ENCODE measurements at places on chromosomes 3 and 15. TPM values are rescaled to one million over a fixed set of nuclear protein-coding genes. Genes with fewer than 3 reads are reported as not detected.

CPNE9 gene
- not detected for total RNA-seq

ILDR1 gene
- not detected for total RNA-seq

SPATA12 gene
- total RNA-seq: 2.9 TPM

DNA sequence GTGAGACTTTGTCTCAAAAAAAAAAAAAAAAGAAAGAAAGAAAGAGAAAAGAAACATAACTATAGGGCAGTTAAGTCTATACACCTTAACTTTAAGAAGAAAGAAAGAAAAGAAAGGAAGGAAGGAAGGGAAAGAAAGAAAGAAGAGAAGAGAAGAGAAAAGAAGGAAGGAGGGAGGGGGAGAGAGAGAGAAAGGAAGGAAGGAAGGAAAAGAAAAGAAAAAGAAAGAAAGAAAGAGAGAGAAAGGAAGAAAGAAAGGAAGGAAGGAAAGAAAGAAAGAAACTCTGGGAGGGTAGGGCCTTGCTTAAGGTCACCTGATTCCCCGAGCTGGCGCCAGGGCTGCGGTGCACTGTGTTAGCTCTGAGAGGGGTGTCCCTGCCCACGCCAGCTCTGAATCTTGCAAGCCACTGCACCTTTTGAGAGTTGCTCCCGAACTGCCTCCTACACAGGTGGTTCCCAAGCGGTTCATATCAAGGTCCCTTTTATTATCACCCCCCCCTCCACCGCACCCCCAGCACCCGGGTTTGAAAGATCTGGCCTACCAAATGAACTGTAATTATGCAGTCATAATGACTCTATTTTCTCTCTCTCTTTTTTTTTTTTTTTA, 39.2 kb upstream of the VPS8 start:
- no peaks in the 10 kb centered on the region for H3K36me3 ChIP-seq
- H3K27me3 ChIP-seq: no peaks in the 10 kb centered on the region
- no peak for DNase-seq
- no peaks in the 10 kb centered on the region for H3K4me1 ChIP-seq
- H3K4me3 ChIP-seq: no peak overlapping the region

- peak overlapping the region; percentile 56 for H3K4me3 ChIP-seq
- no peaks in the 10 kb centered on the region for H3K36me3 ChIP-seq
- peak overlapping the region; percentile 78 for H3K27ac ChIP-seq
- H3K27me3 ChIP-seq: no peaks in the 10 kb centered on the region
Observed at GRCh38 chr15:69414701-69415167, 585 bp downstream of the KIF23 start.

DNA sequence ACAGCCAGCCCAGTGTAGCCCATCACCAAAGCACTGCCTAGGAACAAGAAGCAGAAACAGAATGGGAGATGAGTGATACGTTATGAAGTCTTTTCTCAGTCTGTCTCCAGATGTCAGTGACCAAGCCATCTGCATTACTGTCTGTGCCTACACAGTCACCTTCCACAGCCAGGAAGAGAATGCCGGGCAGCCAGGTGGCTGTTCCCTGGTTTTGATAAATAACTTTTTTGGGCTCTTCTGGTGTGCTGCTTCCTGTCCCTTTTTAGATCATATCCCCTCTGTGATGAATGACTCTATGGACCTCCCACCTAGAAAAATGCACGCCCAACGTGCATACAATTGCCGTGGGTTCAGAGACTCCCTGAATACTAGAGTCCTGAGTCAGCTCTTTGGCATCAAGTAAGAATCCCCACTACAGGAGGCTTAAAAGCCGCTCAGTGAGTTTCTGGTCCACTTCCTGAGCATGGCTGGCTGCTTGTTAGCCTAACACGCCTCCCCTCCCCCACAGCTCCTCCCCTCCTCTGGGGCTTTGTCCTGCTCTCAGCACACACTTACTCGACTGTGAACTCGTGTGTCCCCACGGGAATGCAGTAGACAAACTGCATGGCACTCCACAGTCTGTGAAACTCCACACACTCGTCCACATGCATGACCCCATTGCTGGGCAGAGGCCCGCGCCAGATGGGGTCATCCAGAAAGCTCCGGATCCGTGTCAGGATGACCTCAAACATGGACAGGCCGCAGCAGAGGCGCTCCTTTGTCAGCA, 34.7 kb downstream of the NIPA2 start:
- no peaks in the 10 kb centered on the region for H3K36me3 ChIP-seq
- H3K4me3 ChIP-seq: no peak overlapping the region
- DNase-seq: no peak
- H3K4me1 ChIP-seq: no peaks in the 10 kb centered on the region
- no peak overlapping the region for H3K27ac ChIP-seq

DNA sequence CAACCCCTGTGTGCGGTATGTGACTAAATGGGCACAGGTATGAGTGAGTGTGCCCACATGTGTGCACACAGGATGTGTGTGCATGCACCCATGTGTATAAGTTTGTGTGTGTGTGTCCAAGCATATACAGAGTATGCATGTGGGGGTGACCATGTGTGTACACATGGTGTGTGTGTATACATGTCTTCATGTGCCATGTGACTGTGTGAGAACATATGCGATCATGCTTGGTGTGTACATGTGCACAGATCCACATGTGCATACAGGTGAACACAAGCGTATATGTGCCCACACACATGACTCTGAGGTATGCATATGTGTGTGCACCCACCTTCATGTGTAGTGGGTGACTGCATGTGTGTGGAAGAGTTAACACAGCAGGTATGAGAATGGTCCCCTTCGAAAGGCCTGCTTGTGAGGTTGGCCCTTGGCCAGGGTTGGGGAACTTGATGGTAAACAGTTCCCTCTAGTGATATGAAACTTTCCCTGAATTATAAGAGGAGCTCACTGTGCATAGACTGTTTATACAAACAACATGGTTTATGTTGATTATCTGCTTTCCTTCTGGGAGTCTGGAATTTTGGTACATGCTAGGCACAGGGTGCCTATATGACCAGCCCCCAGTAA, 10.3 kb downstream of the PFKFB4 start:
- no peak overlapping the region for H3K27ac ChIP-seq
- no peak for DNase-seq
- no peaks in the 10 kb centered on the region for H3K36me3 ChIP-seq
- H3K4me3 ChIP-seq: no peak overlapping the region
- no peaks in the 10 kb centered on the region for H3K27me3 ChIP-seq

DNA sequence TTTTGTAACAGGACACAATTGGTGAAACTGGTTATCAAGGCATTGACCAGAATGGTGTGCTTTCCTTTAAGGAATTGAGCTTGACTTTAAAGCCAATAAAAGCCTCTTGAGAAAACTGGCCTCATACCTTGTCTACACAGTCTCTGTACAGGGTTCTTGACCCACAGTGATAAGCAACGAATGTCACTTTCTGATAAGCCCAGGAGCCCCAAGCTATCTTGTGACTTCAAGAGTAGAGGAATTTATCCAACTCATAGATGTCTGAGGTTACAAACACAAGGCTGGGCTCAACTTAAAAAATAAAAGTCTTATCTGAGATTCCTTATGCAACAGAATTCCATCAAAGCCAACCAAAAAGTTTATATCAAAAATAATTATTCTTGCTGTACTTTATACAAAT, 212.1 kb downstream of the GBE1 start:
- no peak overlapping the region for H3K27ac ChIP-seq
- H3K27me3 ChIP-seq: no peaks in the 10 kb centered on the region
- no peak for DNase-seq
- no peak overlapping the region for H3K4me3 ChIP-seq
- no peaks in the 10 kb centered on the region for H3K4me1 ChIP-seq

DNA sequence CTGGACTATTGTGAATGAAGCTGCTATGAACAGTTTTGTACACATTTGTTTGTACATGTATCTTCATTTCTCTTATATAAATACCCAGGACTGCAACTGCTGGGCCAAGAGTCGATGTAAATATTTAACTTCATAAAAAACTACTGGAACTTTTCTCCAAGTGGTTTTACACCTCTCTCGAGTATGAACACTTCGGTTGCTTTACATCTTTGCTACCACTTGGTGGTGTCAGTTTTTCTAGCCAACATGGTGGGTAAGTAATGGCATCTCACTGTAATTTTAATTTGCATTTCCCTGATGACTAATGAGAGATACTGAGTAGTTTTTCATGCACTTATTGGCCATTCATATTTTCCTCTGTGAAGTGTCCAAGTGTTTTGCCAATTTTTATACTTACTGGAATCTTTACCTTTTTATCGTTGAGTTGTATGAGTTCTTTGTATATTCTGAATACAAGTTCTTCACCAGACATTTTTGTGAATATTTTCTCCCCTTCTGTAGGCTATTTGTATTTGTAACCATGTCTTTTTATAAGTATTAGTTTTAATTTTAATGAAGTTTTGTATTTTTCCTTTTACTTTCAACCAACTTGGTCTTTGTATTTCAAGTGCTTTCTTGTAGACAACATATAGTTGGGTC, 44.4 kb downstream of the PCOLCE2 start:
- H3K27ac ChIP-seq: no peak overlapping the region
- H3K36me3 ChIP-seq: no peaks in the 10 kb centered on the region
- no peak for DNase-seq
- H3K4me3 ChIP-seq: no peak overlapping the region
- no peaks in the 10 kb centered on the region for H3K4me1 ChIP-seq

DNA sequence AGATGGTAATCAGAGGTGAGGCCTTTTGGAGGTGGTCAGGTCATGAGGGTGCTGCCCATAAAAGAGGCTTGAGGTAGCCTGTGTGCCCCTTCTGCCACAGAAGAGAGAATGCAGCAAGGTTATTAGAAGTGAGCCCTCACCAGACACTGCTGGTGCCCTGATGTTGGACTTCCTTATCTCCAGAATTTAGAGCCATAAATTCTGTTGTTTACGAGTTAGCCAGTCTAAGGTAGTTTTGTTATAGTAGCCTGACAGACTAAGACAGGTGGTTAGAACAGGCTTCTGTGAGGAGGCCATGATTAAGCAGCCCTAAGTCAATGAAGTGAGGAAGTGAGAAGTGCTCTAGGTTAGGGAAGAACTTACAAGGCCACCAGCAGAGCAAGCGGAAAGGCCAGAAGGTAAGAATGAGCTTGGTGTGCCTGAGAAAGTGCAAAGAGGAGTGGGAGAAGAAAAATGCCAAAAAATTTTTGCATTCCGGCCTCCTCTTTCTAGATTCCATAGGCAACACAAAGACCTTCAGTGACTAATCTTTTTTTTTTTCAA, 44.2 kb upstream of the STT3B start:
- no peak overlapping the region for H3K27ac ChIP-seq
- no peak overlapping the region for H3K4me3 ChIP-seq

DNA sequence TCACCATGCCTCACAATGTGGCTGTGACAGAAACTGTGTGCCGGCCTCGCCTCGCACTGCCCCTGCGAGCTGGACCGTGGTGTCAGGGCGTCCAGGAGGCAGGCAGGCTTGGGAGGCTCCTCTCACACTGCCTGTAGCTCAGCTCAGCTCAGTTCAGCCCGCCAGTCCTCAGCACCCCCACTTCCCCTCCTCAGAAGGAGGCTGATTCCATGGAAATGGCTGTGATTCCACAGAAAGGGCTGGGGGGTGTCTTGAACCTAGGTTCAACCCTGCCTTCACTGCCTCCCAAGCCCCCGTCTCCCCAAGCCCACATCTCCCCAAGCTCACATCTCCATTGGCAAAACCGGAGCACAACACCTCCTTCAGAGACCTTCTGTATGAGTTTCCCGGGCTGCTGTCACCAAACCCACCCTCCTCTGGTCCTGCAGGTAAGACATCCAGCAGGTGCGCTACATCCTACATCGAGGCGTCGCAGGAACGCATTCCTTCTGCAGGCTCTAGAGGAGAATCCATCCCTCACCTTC, 94.0 kb downstream of the OCA2 start:
- no peaks in the 10 kb centered on the region for H3K27me3 ChIP-seq
- no peak overlapping the region for H3K4me3 ChIP-seq
- no peak overlapping the region for H3K27ac ChIP-seq
- no peak for DNase-seq
- H3K4me1 ChIP-seq: no peaks in the 10 kb centered on the region

- DNase-seq: no peak
- H3K4me3 ChIP-seq: no peak overlapping the region
- no peaks in the 10 kb centered on the region for H3K27me3 ChIP-seq
Observed at GRCh38 chr3:18758047-18758704, 333.0 kb upstream of the SATB1 start.

DNA sequence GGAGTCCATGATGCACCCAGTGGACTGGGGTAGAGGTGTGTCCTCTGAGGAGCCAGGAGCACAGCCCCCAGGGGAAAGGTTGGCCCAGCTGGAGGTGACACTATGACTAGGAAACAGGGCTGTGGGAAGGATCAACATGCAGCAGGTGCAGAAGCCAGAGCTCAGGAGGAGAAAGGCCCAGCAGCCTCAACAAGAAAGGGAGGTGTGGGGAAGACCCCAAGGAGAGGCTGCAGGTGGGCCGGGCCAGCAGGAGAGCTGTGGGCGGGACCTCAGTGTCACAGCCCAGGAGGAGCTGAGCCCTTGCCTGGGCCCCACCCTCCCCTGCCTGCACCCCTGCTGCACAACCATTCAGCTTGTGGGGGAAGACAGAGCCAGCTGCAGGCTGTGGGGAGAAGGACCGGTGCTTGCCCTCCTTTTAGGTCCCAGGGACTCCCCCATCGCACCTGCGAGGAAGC, 18.4 kb upstream of the KLF13 start:
- DNase-seq: no peak
- no peaks in the 10 kb centered on the region for H3K36me3 ChIP-seq
- H3K4me3 ChIP-seq: no peak overlapping the region
- H3K4me1 ChIP-seq: no peaks in the 10 kb centered on the region
- H3K27ac ChIP-seq: no peak overlapping the region
- no peaks in the 10 kb centered on the region for H3K27me3 ChIP-seq

DNA sequence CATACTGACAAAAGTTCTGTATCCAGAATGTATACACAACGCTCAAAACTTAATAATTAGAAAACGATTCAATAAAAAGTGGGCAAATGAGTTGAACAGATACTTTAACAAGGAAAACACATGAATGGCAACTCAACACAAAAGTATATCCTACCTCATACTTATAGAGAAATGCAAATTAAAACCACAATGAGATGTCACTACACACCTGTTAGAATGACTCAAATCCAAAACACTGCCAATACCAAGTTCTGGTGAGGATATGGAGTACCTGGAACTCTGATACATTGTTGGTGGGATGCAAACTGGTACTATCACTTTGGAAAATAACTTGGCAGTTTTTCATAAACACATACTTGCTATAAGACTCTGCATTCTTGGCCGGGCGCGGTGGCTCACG, 42.1 kb downstream of the PRTG start:
- H3K27me3 ChIP-seq: no peaks in the 10 kb centered on the region
- H3K4me1 ChIP-seq: no peaks in the 10 kb centered on the region
- no peaks in the 10 kb centered on the region for H3K36me3 ChIP-seq
